ENCODE measurements at places on chromosomes 11 and 22. TPM values are rescaled to one million over a fixed set of nuclear protein-coding genes. Genes with fewer than 3 reads are reported as not detected.

The VSIG2 gene
- under 0.01 TPM for total RNA-seq

The MGAT3 gene
- total RNA-seq: not detected

The KRTAP5-11 gene
- not detected for total RNA-seq

The DMC1 gene
- 1.1 TPM for total RNA-seq

All from dermis lymphatic vessel endothelial cell (primary cell).